ENCODE measurements at places on chromosomes 6 and 20.
A peak's percentile ranks its signal among the peaks of the same experiment; 100 is the strongest.

GRCh38 chr6:168365422-168366165 is 46.0 kb upstream of the DACT2 start:
- no peak for DNase-seq

DNA sequence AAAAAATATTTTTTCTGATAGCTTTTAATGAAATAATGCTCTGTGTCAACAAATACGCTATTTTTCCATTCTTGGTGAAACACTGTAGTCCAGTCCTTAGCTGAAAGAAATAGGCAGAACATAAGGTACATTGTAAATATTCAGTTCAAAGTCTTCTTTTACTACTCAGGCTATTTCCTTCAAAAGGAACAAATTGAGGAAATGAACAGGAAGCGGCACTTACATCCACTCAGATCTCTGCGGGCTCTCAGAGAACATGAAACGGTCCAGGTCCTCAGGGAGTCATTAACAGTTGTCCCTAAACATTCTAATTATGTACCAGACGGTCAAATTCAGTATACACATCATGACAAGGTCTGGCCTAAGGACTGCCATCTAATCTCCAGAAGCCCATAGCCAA is 212.6 kb downstream of the KIF16B start:
- no peak for DNase-seq

- DNase-seq, result no peak
Measured at GRCh38 chr6:162409741-162410691, 317.6 kb downstream of the PRKN start.

GRCh38 chr6:38137608-38138265 is 318.2 kb downstream of the ZFAND3 start:
- no peak for DNase-seq

DNA sequence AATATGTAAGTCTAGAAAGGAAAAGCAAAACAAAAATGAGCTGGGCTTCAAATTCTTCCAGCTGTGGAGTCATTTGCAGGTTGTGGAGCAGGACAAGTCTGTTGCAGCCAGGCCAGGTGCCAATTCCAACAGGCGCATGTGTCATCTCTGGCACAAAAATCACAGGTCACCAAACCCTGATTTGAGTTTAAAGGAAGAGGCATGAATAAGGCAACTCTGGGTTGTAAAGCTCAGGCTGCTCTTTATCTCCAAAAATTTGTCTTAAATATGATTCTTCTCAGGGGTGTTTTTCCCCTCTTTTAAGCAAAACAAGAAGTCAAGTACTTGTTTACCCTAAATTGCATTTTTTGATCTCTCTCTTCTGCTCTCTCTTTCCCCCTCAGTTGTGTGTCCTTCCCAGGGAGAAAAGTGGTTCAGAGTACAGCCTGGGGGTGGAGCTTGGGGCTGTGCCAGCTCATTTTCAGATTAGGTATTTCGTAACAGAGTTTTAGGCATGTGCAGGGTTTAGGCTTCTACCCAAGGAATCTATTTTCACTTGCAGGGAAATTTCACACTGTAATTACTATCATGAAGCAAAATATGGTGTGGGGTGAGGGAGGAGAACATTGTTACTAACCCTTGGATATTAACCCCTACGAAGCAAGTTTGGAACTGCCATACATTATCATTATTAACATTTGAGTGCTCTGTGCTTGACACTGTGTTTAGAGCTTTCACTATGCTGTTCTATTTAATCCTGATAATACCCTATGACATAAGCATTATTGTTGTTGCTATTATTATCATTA is 8.3 kb upstream of the NCOA3 start:
- DNase-seq, result peak; percentile 83

DNA sequence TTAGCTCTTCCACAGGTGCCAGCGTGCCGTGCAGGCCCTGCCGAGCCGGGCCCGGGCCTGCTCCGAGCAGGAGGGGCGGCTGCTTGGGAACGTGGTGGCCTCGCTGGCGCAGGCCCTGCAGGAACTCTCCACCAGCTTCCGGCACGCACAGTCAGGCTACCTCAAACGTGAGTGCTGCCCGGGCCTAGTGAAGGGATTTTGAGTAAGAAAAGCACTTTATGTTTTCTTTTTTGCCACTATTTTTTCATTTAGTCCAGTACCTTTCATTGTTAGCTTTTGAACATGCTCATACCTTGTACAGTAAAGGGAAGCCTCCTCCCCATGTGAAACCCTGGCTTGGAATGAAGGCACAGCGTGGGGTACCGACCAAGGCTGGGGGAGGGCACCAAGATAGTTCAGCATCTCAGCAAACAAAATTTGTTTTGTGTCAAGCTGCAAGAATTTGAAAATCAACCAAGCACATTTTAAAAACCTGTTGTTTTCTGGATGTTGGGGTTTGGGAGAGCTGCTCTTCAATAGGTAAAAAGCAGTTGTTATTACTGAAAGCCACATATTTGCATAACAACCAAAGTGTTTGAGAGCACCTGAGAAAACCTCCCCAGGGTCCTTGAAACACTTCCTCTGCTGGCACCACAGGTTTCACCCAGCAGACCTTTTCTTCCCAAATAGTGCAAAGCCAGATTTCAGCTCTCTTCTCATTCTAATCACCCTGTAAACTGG is 18.4 kb downstream of the STX16 start:
- no peak for DNase-seq

DNA sequence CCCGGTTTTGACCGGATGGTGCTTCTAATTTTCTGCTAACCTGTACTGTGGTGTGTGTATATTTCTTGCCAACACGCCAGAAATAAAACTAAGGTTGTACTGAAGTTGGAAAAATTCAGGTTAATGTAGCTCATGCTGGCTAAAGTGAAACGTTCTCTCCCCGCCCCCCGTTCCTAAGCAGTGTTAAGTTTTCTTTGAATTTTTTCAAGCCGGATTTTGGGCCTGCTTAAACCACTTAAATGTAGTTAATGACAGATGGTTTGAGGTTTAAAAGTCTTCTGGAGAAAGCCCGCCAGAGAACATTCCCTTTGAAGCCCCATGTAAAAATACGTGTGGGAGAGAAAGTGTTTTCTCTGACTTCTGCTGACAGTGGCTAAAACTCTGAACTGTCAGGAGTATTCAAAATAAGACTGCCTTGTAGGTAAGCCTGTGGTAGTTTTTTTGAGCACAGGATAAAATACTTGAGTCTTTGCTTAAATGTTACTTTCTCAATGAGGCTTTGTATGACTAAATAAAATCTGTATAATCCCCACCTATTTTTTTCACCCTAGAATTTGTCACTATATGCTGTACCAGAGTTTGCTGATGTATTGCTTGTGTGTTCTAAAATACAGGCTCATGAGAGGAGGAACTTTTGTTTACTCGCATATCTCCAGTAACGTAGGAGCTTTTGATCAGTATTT is 101.3 kb downstream of the OR2B2 start:
- DNase-seq, result peak; percentile 85

- no peak for DNase-seq
Measured at GRCh38 chr6:26059941-26060340, 27.3 kb upstream of the HFE start.

- DNase-seq, result peak; percentile 96
Measured at GRCh38 chr20:50690650-50691572, at the start of gene RIPOR3. RIPOR3 (minus strand) TSS chr20:50691542; CDS start chr20:50691128, 414 bp downstream.

DNA sequence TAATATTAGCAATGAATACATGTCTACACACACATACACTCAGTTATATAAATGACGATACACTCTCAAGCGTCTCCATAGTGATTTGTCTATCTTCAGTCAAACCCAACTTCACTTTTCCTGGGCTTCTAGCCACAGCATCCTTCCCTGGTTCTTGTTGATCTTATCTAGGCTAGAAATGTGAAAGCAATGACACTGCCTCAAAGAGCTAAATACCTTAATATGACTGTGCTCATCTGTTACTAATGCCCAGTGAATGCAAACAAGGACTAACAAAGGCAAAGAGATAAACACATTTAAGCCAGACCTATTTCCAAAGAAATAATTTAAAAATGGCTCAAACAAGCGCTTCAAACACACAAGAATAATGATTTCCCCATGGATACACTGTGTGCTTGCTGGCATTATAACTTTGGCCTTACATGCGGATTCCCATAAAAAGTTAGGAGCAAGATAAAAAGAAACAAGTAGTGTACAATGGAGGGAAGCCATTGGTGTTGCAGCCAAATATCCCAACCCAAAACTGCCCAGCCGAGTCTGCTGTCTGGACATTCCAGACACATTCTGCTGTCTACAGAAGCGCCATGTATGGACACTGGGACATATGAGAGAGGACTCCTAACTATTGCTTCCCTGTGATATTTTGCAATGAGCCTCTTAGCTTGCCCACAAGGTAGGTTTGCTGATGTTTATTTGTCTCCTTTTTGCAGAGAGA is 19.5 kb upstream of the DAAM2 start:
- no peak for DNase-seq

- DNase-seq, result peak; percentile 24
Measured at GRCh38 chr6:17601386-17601703, 1.2 kb downstream of the FAM8A1 start.

DNA sequence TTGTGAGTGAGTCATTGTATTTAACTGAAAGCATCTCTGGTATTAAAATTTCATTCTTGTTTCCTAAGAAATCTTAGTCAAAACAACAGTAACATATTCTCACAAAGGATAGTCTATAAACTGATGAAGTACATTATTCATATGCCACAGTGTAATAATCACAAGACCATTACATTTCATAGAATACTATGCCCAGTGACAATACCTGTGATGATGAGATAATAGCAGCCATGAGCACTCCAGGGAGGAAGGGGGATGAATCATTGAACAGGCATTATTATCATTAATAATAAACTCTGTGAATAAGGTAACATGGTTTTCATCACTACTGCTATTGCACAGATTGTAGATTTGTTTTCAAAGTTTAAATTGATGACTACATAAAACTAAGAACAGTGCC is 667.9 kb downstream of the EPM2A start:
- DNase-seq, result no peak

- DNase-seq, result peak; percentile 60
Measured at GRCh38 chr6:37171201-37171969, 1.4 kb downstream of the PIM1 start.

Data from hematopoietic multipotent progenitor cell treated with erythropoietin and hydrocortisone succinate and interleukin-3 and kit ligand, for 4 days (in vitro differentiated cells).